Ascending aorta (tissue), 2 donors: ENCODE measurements at places on chromosomes 2 and 18.
A peak's percentile ranks its signal among the peaks of the same experiment; 100 is the strongest.

DNA sequence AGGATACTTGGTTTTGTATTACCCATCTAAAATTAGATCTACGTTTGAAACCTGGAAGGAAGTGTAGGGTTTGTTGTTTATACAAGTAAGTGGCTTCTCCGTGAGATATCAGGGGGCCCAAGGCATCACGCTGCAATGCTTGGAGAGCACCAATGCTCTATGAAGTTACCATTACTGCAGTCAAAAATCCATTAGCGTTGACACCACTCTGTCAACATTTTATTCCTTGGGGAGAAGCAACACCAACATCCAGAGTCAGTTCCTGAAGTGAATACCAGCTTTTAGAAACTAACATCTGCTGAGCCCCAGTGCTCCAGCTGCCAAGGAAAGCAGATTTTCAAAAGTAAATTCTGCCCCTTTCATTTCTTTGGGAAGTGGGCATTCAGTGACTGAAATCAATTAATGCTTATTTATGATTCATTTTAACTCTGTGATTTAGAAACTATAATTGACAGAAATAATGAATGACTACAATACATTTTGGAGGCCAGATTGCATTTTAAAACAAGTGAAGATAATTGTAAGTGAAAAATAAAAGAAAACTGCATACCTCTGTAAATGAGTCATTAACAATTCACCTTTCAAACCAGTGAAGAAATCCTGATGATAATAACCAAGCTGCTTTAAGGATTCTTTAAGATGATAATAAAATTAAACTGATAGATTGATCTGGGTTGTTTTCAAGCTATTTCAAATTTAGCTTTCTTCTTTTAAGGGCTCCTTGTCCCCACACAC lies 30.5 kb downstream of the LRP1B start:
- no peak for DNase-seq

- DNase-seq: peak; percentile 60
Observed at GRCh38 chr2:70962885-70963878, 15.2 kb upstream of the ANKRD53 start.

GRCh38 chr2:66305718-66306117 lies 129.2 kb upstream of the MEIS1 start:
- no peak for DNase-seq

GRCh38 chr2:233811087-233811486 lies 33.0 kb downstream of the MROH2A start:
- DNase-seq: no peak

DNA sequence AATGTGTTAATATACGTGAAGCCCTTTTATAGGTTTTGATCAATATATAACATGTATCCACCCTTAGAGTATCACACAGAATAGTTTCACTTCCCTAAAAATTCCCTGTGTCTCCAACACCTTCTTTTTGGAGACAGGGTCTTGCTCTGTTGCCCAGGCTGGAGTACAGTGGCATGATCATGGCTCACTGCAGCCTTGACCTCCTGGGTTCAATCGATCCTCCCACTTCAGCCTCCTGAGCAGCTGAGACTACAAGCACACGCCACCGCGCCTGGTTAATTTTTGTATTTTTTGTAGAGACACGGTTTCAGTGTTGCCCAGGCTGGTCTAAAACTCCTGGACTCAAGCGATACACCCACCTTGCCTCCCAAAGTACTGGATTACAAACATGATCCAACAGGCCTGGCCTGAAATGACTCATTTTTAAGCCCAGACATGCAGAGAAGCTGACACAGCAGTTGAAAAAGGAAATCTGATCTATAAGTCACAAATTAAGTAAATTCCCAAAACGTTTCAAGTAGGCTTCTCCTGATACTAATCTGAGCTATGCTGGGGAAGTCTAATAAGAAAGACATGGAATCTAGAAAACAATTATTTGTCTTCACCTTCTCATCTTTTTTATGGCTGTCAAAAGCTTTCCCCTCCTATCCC lies 2.9 kb downstream of the DUSP11 start:
- DNase-seq: no peak
